ENCODE measurements at places on chromosomes 5 and 9.

DNA sequence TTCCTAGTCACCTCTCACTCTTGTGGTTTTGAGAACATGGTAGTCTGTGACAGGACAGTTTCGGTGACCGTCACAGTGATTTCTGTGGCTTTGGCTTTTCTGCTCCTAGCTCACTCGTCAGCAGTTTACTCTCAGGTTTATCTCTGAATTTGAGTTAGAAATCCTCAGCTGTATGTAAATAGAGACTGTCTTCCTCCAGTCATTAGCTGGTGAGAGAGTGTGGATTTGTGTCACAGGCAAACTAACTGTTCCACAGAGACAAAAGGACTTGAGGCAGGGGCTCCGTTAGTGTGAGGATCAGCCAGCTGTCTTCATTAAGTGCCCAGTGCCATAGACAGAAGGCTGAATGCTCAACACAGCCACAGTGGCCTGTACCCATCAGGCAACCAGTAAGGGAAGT, 131.4 kb downstream of the CD180 start:
- DNase-seq, result no peak

- no peak for DNase-seq
These were observed 10.5 kb downstream of the TAL2 start for GRCh38 chr9:105672711-105673234.

DNA sequence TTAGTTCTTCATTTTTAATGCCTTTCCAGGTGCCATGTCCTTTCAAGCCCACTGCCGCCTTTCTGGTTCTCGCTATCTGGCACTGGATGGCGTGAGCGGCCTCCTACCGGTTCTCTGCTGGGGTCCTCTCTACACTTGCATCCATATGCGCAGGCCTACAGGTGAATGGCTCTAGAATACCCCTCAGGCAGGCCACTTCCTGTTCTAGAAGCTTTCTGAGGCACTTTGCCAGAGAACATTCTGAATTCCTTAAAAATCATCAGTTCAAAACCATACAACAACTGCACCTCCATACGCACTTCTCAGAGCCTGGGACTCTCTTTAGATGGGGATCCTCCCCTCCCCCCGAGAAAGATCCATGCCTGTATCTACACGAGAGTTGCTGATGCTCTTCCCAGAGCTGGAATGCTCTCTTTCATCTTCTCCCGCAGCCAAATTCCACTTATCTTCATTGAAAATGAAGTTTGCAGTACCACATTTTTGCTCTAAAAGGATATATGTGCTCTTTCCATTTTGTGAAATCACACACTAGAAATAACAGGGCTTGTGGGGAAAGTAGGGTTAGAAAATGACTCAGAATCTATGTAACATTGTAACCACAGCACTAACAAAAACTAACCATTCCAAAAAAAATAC, 1.4 kb upstream of the LHFPL2 start:
- DNase-seq, result no peak

GRCh38 chr5:96659170-96659569, 3.0 kb upstream of the CAST start:
- DNase-seq, result no peak

DNA sequence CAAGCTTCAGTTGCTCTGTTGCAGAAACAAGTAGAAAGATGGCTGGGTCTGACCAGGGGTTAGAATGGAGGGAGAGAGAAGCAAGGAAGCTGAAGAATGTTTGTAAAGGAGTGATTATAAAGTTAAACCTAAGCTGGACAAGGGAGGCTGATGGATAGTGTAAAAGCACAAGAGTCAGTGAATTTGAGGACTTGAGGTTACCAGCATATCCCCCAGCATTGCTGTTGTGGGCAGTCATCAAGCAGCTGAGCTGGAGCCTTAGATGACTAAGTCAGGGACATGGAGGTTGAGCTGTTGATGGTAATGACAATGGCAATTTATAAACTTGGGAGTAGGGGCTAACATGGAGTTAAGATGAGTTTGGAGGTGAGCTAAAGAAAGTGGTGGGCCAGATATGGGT, 131.5 kb downstream of the ERCC6L2 start:
- no peak for DNase-seq

DNA sequence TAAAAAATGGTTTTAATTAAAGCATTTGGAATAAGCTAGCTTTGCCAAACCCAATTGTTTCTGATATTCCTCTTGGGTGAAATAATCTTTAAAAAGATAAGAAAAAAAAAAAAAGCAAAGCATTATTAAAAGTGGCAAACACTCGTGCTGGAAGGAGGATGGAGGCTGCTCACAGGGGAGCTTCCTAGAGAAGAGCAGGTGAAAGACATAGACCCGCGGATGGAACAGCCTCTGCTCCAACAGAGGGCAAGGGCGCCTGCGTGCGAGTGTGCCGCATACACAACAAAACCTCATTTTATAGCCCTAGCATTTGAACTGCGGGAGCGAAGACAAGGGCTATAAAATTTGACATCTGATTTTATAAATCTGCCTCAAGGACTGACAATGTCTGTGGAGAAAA, 33.4 kb upstream of the SLC25A51 start:
- DNase-seq, result no peak
